ENCODE measurements at places on chromosomes 6 and 20.

DNA sequence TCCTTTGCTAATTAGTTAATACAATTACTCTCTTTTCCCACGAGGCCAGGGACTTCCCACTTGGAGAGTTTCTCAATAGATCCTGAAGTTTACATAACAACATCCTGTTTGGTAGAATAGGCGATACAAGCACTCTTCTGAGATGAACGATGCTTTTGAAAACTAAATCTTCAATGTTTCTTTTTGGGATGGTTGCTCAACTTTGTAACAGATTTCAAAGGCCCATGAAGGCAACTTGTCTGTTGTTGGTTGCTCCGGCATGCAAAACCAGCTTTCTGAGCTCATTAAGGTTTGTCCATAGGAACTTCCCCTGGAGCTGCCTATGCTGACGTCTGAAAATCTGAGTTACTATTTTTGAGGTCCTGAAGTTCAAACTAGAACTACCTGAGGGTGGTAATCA lies 25.9 kb upstream of the ROS1 start:
- DNase-seq = no peak

- no peak for DNase-seq
Measured at GRCh38 chr6:89214197-89214596, 3.0 kb downstream of the GABRR1 start.

DNA sequence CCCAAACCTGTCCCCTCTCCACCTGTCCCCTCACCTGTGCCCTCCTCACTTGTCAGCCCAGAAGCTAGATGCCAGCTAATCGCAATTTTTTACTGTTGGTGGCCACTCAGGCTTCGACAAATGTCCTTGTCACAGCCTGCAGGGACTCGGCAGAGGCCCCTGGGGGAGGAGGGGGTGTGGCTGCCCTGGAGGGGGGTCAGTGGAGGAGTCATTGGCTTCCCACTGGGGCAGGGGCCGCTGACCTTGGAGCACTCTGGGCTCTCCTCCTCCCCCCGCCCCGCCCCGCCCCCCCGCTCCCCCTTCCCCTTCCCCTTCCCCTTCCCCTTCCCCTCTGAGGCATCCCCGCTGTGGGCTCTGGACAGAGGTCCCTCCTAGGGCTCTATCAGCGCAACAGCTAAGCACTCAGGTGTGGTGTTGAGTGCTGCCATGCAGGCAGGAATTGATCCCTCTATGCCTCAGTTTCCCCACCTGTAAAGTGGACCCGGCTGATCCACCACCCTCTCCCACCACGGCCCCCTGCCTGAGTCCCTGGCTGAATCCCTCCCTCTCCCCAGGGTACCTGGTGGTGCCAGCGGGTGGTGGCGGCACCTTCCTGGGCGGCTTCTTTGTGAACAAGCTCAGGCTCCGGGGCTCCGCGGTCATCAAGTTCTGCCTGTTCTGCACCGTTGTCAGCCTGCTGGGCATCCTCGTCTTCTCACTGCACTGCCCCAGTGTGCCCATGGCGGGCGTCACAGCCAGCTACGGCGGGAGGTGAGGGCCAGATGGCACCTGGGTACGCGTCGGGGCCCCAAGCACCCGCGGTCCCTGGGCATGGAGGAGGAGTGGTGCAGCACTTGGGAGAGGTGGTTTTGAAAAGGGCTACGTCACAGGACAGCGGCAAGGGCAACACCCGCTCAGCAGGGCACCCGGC lies 23.8 kb downstream of the SLCO4A1 start:
- DNase-seq = no peak

GRCh38 chr6:139154881-139155547 lies 20.1 kb downstream of the HECA start:
- no peak for DNase-seq

GRCh38 chr6:37192666-37193065 lies 22.7 kb downstream of the PIM1 start:
- DNase-seq = no peak

DNA sequence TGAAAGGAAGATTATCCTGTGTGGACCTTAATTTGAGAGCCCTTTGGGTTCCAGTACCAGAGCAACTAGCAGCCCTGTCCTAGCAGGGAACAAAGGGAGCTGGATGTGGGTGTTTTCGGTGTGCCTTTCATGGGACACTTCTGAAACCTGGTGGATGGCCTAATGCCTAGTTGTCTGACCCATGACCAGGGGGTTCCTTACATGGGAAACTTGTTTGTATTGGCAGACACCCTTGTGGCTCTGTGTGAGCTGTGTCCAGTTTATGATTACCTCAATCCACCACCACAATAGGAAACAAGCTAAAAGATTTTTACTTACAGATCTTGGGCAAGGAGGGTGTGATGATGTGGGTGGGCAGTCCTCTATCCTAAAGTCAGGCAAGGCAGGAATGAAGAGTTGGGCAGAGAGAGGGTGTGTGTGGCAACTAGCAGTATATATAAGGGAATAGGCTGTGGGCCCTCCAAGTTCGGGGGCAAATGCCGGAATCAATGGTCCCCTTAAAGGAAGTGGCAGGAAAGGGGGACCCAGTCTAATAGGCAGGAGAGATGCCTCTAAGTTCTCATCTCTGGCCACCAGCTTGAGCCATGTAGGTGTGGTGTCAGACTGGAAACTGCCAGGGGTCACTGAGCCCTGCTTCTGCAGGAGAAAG lies 264.6 kb downstream of the QKI start:
- no peak for DNase-seq

DNA sequence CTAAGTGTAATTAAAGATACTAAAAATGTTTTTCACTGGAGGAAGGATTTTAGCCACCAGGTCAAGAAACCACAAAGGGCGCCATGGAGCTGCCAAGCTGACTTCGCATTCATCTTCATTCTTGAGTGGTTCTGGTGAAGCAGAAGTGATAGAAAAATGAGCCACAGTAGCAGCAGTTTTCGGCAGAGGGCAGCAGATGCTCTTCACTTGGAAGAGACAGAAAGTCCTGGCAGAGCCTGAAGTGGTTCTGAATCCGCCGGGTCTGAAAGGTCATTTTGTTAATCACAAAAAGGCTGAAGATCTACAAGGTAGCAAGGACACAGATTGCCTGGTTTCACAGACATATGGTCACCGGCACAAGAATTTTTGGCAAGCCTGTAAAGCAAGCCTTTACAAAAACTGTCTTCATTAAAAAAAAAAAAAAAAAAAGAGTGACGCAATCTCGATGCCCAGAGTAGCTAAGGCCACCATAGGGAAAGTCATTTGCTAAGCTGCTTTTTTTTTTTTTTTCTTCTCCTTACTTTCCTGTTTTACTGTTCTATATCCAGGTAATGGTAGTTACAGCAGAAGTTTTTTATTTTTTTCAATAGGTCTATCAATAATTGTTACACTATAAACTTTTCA lies 345.1 kb upstream of the AGPAT4 start:
- no peak for DNase-seq

GRCh38 chr6:23086100-23086499 lies 516.7 kb downstream of the HDGFL1 start:
- DNase-seq = no peak

GRCh38 chr6:80862756-80863155 lies 756.3 kb downstream of the BCKDHB start:
- DNase-seq = no peak

DNA sequence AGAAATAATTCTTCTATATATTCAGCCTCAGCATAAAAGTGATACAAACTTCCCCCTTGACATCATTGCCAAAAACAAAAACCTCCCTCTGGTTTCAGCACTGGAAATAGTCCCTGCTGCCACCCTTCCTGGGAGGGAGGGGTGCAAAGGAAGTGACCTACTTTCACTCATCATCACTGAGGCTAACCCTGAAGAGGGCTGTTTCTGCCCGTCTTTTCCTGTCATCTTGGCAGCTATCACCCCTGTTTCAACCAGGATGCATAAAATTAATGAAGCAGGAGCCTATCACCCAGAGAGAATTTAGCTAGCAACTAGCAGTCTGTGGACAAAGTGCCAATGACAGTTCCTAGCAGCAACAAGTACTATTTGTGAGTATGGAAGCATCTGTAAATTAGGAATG lies 397.8 kb downstream of the LAMA2 start:
- DNase-seq = peak; percentile 40

DNA sequence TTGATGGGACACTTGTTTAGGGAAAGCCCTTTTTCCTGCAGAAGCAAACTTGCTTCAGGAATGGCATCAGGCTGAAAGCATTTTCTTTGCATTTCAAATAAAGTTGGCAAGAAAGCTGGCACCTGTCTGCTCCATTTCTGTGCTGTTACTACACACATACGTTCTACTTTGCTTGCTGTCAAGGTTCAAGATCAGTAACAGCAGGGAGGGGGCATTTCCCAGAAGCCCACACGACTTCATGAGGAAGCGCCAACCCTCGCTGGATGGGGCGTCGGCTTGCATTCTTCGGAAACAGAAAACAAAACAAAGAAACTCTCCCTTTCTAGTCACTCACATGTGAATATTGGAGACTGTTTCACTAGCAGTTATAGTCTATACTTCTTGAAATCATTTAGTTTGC lies 46.4 kb downstream of the AKAP12 start:
- no peak for DNase-seq

GRCh38 chr6:111677249-111677990 lies 71.7 kb upstream of the TRAF3IP2 start:
- no peak for DNase-seq

- DNase-seq = no peak
Measured at GRCh38 chr6:128600397-128600951, 80.1 kb upstream of the PTPRK start.

- no peak for DNase-seq
Measured at GRCh38 chr6:147738516-147739162, 230.1 kb downstream of the SAMD5 start.

Data from stimulated activated CD4-positive, alpha-beta T cell treated with anti-CD3 and anti-CD28 coated beads, Interleukin-4, amount 100 ng/mL, for 24 hours (primary cell).